Motor neuron (in vitro differentiated cells): ENCODE measurements at places on chromosomes 7 and 10.

DNA sequence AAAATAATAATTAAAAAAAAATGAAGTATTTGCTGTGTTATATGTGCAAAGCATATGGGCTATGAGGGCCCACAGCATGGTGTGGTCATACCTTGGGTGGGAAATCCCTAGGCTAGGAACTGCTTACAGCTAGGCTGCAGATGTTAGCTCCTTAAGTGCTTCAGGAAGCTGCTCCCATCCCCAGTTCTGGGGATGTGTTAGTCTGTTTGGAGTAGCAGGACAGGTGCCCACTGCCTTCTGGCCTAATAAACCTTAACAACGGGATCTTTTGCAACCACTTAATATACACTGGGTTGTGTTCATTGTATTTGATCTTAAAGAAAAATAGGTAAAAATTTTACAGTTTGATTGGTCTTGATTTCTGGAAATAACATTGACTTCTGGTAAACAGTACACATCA is 46.3 kb downstream of the HK1 start:
- ATAC-seq, result no peak

DNA sequence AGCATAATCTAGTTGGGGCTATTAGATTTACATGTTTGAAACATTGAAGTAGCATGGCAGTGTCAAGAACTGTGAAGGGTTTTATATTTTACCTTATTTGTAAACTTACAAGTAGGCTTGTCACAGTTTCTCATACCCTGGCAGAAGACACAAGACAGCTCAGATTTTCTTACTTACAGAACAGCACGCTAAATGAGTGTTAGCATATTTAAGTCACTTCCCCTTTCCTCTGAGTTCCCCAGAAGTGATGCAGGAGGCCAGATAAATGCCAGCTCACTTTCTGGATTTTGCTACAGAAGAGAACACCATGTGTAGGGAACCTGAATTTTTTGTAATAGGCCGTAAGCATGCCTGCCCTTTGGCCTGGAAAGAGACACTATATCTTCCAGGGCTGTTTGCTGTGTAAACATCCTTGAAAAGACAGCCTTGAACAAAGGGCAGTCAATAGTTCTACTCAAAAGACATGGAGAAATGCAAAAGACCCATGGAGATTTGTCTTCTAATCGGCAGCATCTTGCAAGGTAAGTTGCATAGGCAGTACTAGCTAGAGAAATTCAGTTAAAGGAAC is 279.1 kb downstream of the PHF14 start:
- ATAC-seq, result no peak

GRCh38 chr10:115849197-115849596 is 423.8 kb downstream of the GFRA1 start:
- ATAC-seq, result no peak

GRCh38 chr7:132296820-132297219 is 279.4 kb downstream of the PLXNA4 start:
- no peak for ATAC-seq

DNA sequence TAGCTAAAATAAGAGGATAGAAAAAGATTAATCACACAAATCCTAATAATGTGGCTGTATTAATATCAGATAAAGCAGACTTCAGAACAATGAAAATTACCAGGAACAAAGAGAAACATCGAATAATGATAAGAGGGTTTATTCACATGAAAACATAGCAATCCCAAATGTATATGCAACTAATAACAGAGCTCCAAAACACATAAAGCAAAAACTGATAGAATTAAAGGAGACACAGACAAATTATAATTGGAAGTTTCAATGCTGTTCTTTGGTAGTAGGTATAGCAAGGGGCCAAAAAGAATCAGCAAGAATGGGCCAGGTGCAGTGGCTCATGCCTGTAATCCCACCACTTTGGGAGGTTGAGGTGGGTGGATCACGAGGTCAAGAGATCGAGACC is 23.4 kb upstream of the DNAAF5 start:
- no peak for ATAC-seq

DNA sequence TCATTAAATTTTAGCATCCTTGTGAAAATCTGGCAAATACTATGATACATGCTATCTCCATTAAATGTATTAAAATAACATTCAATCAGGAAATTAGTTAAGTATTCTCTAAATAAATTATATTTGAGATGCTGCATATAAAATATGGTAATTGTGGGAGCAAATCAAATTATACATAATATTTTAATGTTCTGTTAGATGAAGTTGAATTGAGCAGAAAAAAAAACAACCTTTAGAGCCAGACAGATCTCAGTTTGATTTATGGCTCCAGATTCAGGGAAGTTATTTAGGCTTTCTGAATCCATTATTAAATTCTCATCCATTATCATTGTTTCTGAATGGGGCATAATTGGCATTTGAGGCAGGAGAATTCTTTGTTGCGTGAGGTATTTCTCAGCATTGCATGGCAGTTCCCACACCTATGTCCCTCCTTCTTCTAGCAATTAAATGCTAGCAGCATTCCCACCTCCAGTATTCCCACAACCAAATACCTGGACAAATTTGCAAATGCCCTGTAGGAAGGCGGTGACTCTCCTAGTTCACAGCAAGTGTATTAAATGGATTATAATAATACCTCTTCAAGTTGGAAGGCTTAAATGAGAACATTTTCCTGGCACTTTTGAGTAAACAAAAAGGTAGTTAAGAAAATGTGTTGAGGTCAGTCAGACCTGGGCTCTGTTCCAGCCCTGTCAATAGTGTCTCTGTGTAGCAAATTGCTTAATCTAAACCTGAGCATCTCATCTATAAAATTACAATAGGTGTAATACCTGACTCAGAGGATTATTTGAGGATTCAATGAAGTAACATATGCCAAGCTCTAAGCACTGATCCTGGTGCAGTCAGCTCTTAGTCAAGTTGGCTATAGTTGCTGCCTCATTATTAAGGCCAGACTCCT is 108.9 kb downstream of the RNLS start:
- no peak for ATAC-seq

DNA sequence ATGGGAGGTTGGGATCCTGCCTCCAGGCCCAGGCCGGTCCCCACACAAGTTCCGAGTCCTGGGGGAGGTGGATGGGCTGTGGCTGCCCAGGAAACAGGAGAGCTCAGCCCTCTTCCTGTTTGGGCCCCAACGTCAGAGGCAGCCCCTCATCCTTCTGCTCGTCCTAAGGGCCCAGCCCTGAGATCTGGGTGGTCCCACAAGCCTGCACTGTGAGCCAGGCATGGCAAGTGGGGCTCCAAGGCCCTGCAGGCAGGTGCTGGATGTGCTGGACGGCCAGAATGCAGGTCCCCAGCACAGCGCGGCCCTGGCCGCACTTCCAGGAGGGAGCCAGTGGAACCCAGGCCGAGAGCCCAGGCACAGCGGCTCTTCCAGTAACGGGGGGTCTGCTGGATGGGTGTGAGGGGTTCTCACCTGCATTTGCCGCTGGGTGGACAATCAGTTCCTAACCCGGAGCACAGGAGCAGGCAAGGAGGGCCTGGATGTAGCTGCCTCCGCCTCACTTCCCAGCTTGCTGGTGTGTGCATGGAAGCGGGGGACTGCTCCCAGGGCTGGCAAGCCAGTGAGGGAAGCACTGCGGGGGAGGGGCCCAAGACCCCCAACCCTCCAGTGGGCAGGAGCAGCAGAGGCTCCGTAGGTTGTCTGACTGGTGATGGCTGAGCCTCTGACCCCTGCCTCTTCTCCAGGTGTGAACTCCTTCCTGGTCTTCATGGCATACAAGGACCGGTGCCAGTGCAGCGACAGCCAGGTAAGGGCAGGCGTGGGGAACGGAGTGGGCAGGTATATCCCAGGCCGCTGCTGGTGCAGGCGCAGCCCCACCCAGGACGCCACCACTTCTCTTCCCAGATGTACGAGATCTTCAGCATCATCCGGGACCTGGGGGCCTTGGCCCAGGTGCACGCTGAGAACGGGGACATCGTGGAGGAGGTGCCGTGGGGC is 9.7 kb downstream of the DPYSL4 start:
- no peak for ATAC-seq
